Stimulated activated naive CD4-positive, alpha-beta T cell treated with Interleukin-2 at 50 U/mL for 16 hours (primary cell): ENCODE measurements at places on chromosomes 1 and 21.

- no peak for DNase-seq
Observed at GRCh38 chr1:20405893-20406604, 80.0 kb downstream of the CAMK2N1 start.

DNA sequence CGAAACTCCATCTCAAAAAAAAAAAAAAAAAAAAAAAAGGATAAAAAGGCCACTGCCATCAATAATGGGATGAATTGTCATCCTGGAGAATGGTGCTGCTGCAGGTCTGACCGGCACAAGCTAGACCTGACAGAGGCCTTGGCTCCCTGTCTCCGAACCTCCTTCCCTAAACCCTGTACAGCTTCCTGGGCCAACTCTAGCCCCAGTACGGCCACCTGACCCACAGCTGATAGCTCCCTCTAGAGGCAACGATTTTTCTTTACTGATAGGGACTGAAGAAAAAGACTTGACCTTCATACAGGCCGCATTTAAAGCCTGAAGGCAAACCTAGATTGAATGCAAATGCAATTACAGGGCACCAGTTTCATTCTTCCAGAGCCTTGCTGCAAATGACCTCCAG lies 30.7 kb downstream of the NOL9 start:
- no peak for DNase-seq

- no peak for DNase-seq
Observed at GRCh38 chr1:200506471-200506870, 96.6 kb upstream of the ZNF281 start.

GRCh38 chr1:207810173-207810572 lies 58.3 kb downstream of the CD46 start:
- DNase-seq: no peak

DNA sequence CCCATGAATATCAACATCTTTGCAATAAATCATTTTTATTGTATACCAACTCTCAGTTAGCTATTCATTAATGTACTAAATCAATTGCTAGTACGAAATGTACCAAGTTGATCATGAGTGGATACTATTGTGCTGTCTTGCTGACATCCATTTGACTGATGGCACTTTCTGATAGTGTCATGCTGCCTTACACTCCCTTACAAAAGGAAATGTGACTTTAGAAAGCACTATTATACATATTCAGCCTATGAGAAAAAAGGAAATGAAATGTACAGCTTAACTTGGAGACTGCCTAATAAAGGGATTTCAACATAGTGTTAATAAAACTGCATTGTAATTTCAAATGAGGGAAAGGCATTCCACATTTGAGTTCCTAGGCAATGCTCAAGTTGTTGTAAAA lies 52.2 kb downstream of the PLA2G4A start:
- DNase-seq: no peak

DNA sequence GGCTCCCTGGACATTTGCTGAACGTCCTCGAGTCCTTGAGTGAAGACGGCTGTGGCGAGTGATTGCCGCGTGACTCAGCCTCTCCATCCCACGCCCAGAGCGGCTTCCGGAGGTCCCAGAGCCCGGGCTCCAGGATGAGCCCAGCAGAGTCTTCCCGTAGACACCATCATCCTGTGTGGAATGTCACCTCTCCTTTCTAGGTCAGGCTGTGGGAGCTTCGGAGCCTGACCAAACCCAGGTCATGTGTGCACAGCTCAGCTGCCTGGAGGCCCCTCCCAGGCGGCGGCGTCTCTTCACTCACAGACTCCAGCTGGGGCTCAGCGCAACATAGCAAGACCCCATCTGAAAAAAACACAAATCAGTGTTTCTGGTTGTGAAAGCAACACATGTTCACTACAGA lies 38.2 kb downstream of the PRKCZ start:
- no peak for DNase-seq
